ENCODE measurements at places on chromosomes 13 and 19. TPM values are rescaled to one million over a fixed set of nuclear protein-coding genes. Genes with fewer than 3 reads are reported as not detected.

CYP4F22 gene
- not detected for total RNA-seq

KLF1 gene
- total RNA-seq, result 0.25 TPM

ZNF577 gene
- 7.7 TPM for total RNA-seq

ZNF723 gene
- total RNA-seq, result not detected

OR7E24 gene
- total RNA-seq, result not detected

NRTN gene
- 9.7 TPM for total RNA-seq

IGFLR1 gene
- total RNA-seq, result 1.2 TPM

UNC13A gene
- total RNA-seq, result 0.13 TPM

CGB8 gene
- not detected for total RNA-seq

RDH8 gene
- total RNA-seq, result not detected

PNMA8A gene
- 5.5 TPM for total RNA-seq

NOP53 gene
- total RNA-seq, result 135 TPM

C19orf67 gene
- not detected for total RNA-seq

B3GNT3 gene
- not detected for total RNA-seq

GIPR gene
- 6.8 TPM for total RNA-seq

LCP1 gene
- total RNA-seq, result 8.7 TPM

FFAR1 gene
- total RNA-seq, result not detected

KRTDAP gene
- not detected for total RNA-seq

ZNF568 gene
- total RNA-seq, result 9.8 TPM

SMIM17 gene
- 0.34 TPM for total RNA-seq

SLC25A41 gene
- total RNA-seq, result 0.30 TPM

SLC1A6 gene
- not detected for total RNA-seq

TNFSF11 gene
- total RNA-seq, result not detected

ZNF470 gene
- total RNA-seq, result 2.3 TPM

CDX2 gene
- total RNA-seq, result not detected

CYP2F1 gene
- total RNA-seq, result not detected

FBXO17 gene
- total RNA-seq, result 1.8 TPM

DLEU7 gene
- not detected for total RNA-seq

IGFL3 gene
- total RNA-seq, result not detected

PRODH2 gene
- total RNA-seq, result not detected

ZNF578 gene
- total RNA-seq, result 2.0 TPM

FAAP24 gene
- 0.64 TPM for total RNA-seq

DCLK1 gene
- 6.1 TPM for total RNA-seq

HIF3A gene
- total RNA-seq, result 33.3 TPM

ZSCAN22 gene
- total RNA-seq, result 2.1 TPM

ZFR2 gene
- total RNA-seq, result not detected

SMAD9 gene
- 4.9 TPM for total RNA-seq

HIPK4 gene
- total RNA-seq, result 0.14 TPM

PCDH20 gene
- total RNA-seq, result 0.61 TPM

TICAM1 gene
- 5.4 TPM for total RNA-seq

RABAC1 gene
- total RNA-seq, result 127 TPM

KCTD4 gene
- total RNA-seq, result not detected

ZNF560 gene
- not detected for total RNA-seq

LAIR1 gene
- 9.8 TPM for total RNA-seq

CYP4F8 gene
- not detected for total RNA-seq

ZNF835 gene
- total RNA-seq, result 1.9 TPM

SCN1B gene
- total RNA-seq, result 29.6 TPM

CLEC17A gene
- not detected for total RNA-seq

CCNA1 gene
- 0.23 TPM for total RNA-seq

VSTM1 gene
- not detected for total RNA-seq

ZNF653 gene
- 3.9 TPM for total RNA-seq

Measured in heart left ventricle (tissue), 16 donors.